Naive thymus-derived CD4-positive, alpha-beta T cell (primary cell): ENCODE measurements at places on chromosomes 3 and 15.

- no peak for DNase-seq
- H3K4me3 ChIP-seq = no peak overlapping the region
- no peak overlapping the region for H3K27ac ChIP-seq
- no peaks in the 10 kb centered on the region for H3K36me3 ChIP-seq
- H3K4me1 ChIP-seq = no peaks in the 10 kb centered on the region
Measured at GRCh38 chr3:54856271-54856670, 71.6 kb downstream of the LRTM1 start.

GRCh38 chr3:114721209-114721608 lies 425.9 kb downstream of the ZBTB20 start:
- no peak for DNase-seq
- no peak overlapping the region for H3K27ac ChIP-seq
- no peaks in the 10 kb centered on the region for H3K4me1 ChIP-seq
- H3K36me3 ChIP-seq = no peaks in the 10 kb centered on the region

- no peaks in the 10 kb centered on the region for H3K36me3 ChIP-seq
- H3K27me3 ChIP-seq = no peaks in the 10 kb centered on the region
- DNase-seq = peak; percentile 26
Measured at GRCh38 chr3:23888617-23889228, 28.1 kb downstream of the NKIRAS1 start.

DNA sequence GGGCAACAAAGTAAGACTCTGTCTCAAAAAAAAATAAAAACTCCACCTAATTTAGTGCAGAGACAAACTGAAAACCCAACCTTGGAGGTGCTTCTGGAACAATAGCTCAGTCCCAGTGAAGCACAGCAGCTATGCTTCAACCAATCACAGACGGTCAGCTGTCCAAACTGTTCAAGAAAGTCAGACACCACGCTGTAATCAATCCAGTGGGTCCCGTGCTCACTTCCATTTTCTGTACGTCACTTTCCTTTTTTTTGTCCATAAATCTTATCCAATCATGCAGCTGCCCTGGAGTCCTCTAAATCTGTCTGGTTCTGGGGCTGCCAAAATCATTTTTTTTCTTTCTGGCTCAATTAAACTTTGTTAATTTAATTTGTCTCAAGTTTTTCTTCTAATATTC lies 93.6 kb upstream of the FAM174B start:
- H3K27ac ChIP-seq = no peak overlapping the region
- H3K4me1 ChIP-seq = no peaks in the 10 kb centered on the region
- H3K36me3 ChIP-seq = no peaks in the 10 kb centered on the region
- no peak overlapping the region for H3K4me3 ChIP-seq
- no peak for DNase-seq

- no peaks in the 10 kb centered on the region for H3K36me3 ChIP-seq
- DNase-seq = no peak
- H3K27ac ChIP-seq = no peak overlapping the region
- H3K4me3 ChIP-seq = no peak overlapping the region
Measured at GRCh38 chr3:104526901-104527401, 839.8 kb upstream of the ALCAM start.

GRCh38 chr3:7684182-7684715 lies 817.4 kb upstream of the LMCD1 start:
- no peaks in the 10 kb centered on the region for H3K4me1 ChIP-seq
- H3K36me3 ChIP-seq = no peaks in the 10 kb centered on the region
- no peak overlapping the region for H3K4me3 ChIP-seq
- H3K27ac ChIP-seq = no peak overlapping the region
- H3K27me3 ChIP-seq = no peaks in the 10 kb centered on the region
- no peak for DNase-seq

- no peaks in the 10 kb centered on the region for H3K4me1 ChIP-seq
- no peak for DNase-seq
- H3K4me3 ChIP-seq = no peak overlapping the region
- H3K27ac ChIP-seq = no peak overlapping the region
Measured at GRCh38 chr15:93803421-93804152, 427.8 kb upstream of the MCTP2 start.

GRCh38 chr15:39497759-39498565 lies 82.9 kb upstream of the THBS1 start:
- H3K27me3 ChIP-seq = no peaks in the 10 kb centered on the region
- no peaks in the 10 kb centered on the region for H3K4me1 ChIP-seq
- no peaks in the 10 kb centered on the region for H3K36me3 ChIP-seq
- no peak overlapping the region for H3K4me3 ChIP-seq
- DNase-seq = no peak

- H3K27ac ChIP-seq = no peak overlapping the region
- DNase-seq = no peak
- no peaks in the 10 kb centered on the region for H3K27me3 ChIP-seq
- no peak overlapping the region for H3K4me3 ChIP-seq
- no peaks in the 10 kb centered on the region for H3K4me1 ChIP-seq
Measured at GRCh38 chr3:194287374-194287773, 63.8 kb downstream of the CPN2 start.

- no peaks in the 10 kb centered on the region for H3K4me1 ChIP-seq
- no peak for DNase-seq
- no peaks in the 10 kb centered on the region for H3K27me3 ChIP-seq
- no peaks in the 10 kb centered on the region for H3K36me3 ChIP-seq
- no peak overlapping the region for H3K27ac ChIP-seq
Measured at GRCh38 chr3:156445117-156446090, 109.5 kb downstream of the SSR3 start.

DNA sequence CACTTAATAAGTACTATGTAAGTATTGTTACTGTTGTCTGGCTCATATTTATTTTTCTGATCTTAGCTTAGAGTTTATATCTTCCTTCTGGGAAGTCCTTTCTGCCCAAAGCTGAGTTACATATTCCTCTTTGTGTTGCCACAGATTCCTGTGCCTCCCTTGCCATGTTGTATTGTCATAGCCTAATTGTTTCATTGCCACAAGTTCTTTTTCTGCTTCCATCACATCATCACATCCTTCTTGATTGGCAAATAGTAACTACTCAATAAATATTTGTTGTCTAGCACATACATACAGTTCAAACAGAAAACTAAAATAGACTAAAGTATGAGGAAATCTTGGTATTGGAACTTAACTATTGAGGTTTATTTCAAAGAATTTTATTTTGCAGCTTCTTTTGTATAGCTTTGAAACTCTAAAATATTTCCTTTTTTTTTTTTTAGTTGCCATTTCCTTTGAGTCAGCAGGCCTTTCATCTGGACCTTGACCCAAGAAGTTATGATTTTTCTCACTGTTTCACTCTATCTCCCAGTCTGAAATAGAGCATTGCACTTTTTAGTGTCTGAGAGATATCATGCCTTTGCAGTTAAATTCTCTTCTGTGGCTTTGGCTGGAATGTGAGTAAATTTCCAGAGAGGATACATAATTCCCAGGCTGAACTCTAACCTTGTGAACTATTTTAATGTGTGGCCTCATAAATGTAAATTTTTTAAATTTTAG lies 98.2 kb downstream of the ZNF609 start:
- H3K4me1 ChIP-seq = peaks cover 17% of the 10 kb centered on the region
- DNase-seq = no peak
- no peaks in the 10 kb centered on the region for H3K27me3 ChIP-seq
- no peak overlapping the region for H3K27ac ChIP-seq
- H3K36me3 ChIP-seq = no peaks in the 10 kb centered on the region

- H3K4me1 ChIP-seq = no peaks in the 10 kb centered on the region
- DNase-seq = no peak
- H3K27me3 ChIP-seq = no peaks in the 10 kb centered on the region
Measured at GRCh38 chr15:63456258-63456657, 48.1 kb upstream of the USP3 start.

DNA sequence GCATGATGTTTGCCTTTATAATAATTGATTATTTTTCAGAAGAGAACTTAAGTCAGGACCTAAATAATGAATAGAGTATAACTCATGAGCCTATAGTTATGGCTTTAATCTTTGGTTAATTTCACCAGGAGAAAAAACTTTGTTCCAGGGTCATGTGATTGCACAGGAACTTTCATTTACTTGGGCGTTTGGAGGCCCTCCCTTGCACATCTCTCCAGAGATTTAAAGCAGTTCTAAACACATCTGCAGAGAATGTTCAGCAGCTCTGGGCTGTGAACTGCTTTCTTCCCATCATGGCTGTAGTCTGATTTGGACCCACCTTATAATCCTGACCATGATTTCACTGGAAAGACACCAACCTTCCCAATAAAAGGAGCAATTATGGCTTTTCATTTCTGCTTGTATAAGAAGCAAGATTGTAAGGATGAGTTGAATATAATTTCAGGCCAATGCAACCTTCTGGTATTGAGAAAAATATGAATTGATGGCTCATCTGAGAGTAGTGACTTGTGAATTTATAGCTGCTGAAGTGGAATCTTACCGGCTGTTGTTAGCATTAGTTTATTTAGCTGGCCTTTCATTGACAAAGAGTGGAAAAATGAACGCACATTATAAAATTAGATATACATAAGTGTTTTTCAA lies 80.9 kb upstream of the PRTG start:
- H3K4me1 ChIP-seq = no peaks in the 10 kb centered on the region
- no peaks in the 10 kb centered on the region for H3K27me3 ChIP-seq
- DNase-seq = no peak
- no peak overlapping the region for H3K27ac ChIP-seq
- H3K36me3 ChIP-seq = no peaks in the 10 kb centered on the region
- H3K4me3 ChIP-seq = no peak overlapping the region

DNA sequence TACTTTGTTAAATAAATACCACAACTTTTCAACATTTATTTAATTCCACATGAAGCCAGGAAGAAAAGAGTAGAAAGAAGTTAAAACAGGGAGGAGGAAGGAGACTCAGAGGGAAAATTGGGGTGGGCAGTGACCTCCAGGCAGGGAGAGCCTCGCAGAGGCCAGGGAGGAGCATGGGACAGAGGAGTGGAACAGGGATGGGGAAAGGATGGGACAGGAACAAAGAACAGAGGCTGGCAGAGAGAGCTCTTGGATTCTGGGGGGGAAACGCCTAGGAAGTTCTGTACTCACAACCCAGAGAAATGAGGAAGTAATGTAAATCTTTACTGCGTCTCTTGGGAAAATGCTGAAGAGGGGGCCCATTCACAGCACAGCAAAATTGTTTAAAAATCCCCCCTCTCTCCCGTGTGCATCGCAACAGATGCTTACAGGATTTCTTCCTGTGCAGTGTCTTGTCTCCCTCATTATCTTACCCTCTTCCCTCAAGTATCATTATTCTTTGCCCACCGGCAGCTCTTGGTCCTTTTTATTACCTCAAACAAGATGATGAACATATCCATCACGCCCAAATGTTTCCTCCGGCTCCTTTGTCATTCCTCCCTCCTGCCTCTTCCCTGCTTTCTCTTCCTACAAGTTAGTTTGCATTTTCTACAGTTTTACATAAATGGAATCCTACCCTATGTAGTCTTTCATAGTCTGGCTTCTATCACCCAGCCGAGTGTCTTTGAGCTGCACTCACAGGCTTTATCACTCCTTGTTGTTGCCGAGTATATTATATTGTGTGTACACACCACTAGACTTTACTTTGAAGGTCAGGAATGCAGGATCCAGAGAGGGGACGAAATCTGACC lies 65.5 kb downstream of the ARHGAP31 start:
- no peaks in the 10 kb centered on the region for H3K36me3 ChIP-seq
- no peaks in the 10 kb centered on the region for H3K4me1 ChIP-seq
- H3K27ac ChIP-seq = no peak overlapping the region
- no peak for DNase-seq
- no peaks in the 10 kb centered on the region for H3K27me3 ChIP-seq

DNA sequence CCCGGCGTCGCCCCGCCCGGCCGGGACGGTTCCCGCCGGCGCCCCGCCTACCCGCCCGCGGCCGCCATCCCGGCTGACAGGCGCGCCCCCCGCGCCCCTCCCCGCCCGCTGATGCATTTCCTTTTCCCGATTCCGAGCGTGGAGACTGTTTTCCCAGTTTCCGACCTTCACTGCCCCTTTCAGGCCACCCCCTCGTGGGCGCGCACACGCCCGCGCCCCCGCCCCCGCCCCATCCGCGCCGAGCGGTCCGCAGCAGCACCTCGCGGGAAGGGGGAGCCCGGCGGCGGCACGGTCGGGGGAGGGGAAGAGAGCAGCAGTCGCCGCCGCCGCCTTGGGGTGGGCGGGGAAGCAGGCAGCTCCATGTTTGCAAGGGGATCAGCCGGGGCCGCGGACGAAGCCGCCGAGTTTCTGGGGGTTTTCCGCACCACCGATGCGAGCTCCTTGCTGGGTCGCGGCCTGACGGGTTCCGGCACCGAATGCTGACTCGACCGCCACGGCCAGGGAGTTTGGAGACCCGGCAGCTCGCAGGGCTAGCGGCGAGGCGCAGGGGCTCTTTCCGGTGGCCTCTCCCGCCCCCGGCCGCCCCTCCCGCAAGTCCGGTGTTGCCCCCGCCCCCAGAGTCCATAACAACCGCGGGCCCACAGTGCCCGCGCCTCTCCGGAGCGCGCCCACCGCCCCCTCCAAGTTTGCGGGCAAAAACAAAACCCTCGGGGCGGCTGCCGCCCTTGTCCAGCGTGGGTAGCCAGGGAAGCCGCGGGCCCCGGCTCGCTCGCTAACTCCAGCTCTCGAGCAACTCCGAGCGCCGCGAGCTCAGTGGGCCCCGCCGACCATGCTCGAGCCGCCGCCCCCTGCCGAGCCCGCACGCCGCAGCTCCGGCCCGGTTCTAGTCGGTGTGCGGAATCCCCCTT lies 3.2 kb upstream of the SIN3A start:
- H3K36me3 ChIP-seq = no peaks in the 10 kb centered on the region
- DNase-seq = peak; percentile 87
- H3K4me1 ChIP-seq = peaks cover 28% of the 10 kb centered on the region
- no peaks in the 10 kb centered on the region for H3K27me3 ChIP-seq
- H3K27ac ChIP-seq = peak overlapping the region; percentile 97

GRCh38 chr3:176310641-176311040 lies 886.6 kb downstream of the TBL1XR1 start:
- no peak overlapping the region for H3K27ac ChIP-seq
- DNase-seq = no peak
- no peak overlapping the region for H3K4me3 ChIP-seq
- no peaks in the 10 kb centered on the region for H3K36me3 ChIP-seq
- no peaks in the 10 kb centered on the region for H3K27me3 ChIP-seq
